Cardiac muscle cell (in vitro differentiated cells and primary cell): ENCODE measurements at places on chromosomes 4 and X.

DNA sequence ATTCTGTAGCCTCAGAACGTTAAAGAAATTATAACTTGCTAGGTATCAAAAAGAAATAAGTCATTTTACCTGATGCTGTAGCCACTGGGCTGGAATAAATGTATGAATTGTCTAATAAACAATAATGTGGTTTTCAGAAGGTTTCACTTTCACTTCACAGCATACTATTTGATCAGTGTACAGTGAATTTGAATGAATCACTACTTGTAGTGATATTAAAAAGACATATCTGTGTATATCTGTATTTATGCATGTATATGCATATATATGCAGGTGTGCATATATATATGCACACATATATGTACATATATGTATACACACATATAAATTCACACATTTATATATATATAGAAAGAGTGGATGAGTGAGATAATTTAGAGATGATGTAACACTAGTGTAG is 440.0 kb upstream of the PCDH10 start:
- DNase-seq = no peak

GRCh38 chr4:122508083-122508482 is 51.6 kb upstream of the IL2 start:
- no peak for DNase-seq

DNA sequence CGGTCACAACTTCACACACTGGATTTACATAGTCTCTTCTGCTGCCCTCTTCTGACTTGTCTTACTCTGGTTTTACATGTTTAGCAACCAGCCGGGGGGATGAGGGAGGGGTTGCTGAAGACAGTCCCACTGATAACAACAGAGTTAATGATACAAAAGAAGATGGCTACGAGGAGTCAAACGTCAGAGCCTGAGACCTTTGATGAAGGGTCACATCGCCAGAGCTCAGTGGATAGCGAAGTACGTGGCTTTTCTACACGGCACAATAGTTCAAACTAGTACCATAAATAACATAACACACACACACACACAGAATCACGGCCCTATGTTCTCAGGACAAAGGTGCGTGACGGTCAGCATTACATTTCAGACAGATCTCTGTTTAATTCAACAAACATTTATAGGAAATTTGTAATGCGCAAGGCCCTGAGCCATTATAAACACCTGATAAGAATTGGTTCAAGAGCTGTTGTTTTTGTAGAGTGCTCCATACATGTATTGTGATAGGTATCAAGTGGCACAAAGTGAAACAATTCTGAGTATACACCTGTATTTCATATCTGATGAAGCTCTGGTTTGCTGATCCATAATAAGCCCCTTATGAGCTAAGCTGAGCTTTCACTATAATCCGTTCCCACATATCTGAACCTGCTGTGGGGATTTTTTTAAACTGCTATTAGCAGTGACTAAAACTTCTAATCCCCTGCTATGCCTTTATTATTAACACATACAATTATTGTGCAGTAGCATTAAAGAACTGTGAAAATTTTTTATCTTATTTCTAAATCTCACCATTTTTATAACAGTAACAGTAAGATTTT is 100.0 kb downstream of the NR3C2 start:
- no peak for DNase-seq

- no peak for DNase-seq
These were observed 46.1 kb downstream of the SLIT2 start for GRCh38 chr4:20297783-20298182.

DNA sequence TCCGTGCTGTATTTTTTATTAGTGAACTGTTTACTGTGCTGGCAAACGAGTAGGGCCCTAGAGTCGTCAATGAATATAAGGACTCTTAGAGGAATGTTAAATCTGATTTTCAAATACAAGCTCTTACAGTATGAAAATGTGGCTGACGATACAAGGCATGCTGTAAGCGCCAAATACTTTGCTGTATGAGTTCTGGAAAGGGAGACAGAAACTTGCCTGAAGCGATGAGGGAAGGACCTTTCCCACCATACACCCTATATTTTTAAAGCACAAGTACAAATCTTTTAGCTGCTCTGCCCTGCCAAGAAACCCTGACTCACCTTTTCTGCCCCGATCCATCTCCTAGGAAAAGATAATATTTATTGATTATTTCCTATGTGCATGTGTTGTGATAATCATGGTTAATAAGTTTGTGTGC is 15.7 kb upstream of the RUFY3 start:
- no peak for DNase-seq

- no peak for DNase-seq
These were observed 614.7 kb upstream of the EPHA5 start for GRCh38 chr4:66284991-66285451.

DNA sequence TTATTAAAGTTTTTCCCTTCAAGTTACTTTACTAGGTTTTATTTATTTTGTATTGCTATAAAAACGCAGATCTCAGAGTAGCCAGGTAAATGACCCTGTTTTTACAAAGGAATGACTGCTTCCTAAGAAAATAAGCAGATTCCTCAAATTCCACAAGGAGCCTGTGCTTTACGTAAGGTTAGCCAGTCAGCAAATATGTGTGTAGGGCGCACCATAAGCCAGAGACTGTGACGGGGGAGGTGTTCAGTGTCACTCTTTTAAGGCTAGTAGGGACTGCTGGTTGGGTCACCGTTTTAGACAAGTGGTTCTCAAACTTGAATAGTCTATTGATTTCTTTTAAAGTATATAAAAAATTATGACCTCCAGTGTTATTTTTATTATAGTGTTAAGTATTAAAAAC is 119.9 kb downstream of the ANK2 start:
- DNase-seq = peak; percentile 26

DNA sequence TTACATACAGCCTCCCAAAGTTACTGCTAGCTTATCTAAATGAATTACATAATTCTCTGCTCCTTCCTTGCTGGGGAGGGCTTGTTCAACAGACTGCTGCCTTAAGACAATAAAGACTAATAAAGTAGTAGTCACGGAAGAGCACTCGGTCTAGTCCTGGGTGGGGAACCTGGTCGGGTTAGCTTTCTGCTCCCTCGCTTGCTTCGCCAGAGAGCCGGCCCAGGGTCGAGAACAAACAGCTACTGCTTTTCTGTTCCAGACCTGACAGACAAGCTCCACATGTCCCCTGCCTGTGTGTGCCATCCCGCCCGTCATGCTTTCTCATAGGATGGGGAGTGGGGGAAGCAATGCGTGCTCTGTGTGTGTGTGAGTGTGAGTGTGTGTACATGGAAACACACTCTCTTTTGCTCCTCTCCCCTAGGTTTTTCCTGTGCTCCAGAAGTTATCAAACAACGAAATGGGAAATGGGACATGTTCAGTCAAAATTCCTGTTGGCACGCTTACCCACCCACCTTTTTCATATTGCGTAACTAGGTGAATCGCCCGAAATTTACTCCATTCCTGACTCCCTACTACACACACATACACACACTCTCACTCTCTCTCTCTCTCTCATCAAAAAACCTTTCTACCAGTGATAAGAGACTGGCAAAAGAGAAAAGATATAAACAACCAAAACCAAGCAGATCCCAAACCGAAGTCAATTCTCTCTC is 1.3 kb downstream of the NPY1R start:
- DNase-seq = no peak

DNA sequence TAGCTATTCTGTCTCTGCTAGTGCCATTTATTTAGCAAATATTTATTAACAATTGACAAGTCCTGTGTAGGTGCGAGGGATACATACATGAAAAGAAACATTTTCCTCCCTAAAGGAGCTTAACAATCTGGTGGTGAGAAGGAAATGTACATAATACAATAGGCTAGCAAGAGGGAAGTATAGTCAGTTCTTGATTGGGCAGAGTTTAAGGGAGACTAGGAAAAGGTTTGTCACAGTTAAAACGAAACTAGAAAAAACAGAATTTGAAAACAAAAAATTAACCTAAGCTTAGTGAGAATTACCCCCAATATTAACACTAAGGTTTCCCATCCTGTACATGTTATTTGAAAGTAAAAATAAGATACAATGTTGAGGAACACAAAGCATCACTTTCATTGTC is 8.6 kb upstream of the MAML3 start:
- no peak for DNase-seq

- DNase-seq = peak; percentile 38
These were observed 5.8 kb upstream of the TET2 start for GRCh38 chr4:105140684-105141490.

DNA sequence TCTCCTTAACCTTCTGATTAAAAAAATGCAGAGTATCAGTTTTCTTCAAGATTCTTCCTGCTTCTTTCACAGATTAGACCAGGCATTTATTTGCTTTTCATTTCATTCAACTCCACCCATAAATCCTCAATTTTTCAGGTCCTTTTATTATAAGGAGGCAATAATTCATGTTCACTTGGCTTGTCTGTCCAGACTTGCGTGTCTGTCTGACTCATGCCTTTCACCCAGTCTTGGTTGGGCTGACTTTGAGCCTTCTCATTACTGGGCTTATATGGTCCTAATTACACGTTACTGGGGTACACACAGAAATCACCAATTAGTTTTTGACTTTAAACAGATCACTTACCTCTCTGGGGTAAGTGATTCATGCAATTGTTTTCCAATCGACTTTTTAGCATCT is 48.8 kb upstream of the GALNT7 start:
- no peak for DNase-seq

GRCh38 chrX:9821572-9821971 is 35.3 kb downstream of the SHROOM2 start:
- DNase-seq = no peak

- DNase-seq = no peak
These were observed 99.2 kb downstream of the GPR174 start for GRCh38 chrX:79243691-79244090.

- DNase-seq = no peak
These were observed 57.8 kb downstream of the ADGRA3 start for GRCh38 chr4:22458098-22458497.

DNA sequence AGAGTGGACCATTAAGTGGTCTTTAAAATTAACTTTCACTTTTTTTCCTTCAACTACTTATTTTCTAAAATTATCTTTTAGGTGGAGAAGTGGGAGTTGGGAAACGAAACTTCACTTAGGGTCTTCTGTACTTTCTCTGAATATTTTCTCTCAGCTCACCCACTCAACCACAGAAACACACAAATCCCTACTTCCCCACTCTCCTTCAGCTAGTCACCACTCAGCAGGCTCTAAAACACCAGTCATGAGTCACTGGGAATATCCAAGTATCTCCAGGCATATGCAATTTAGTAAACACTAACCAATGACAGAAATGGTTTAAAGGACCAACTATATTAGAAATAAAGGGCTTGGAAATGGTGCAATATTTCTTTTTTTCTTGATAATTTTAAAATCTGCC is 153.0 kb upstream of the RPS6KA6 start:
- peak; percentile 3 for DNase-seq

DNA sequence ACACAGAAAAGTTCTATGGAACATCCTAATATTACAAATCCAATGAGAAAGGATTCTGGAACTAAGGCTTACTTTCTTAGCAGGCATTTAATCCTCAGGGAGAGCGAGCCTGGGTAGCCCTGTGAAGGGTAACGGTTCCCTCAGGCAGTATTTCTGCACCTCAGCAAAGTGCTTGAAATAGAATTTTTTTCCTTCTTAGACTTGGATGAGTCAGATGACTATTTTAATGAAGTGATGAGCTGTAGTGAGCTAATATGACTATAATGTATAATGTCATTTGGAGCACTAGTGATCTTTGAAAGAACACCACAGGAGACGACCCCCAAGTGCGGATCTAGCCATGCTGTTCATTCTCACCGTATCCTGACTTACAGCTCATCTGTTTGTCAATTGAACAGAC is 493.0 kb upstream of the FAM241A start:
- DNase-seq = no peak

DNA sequence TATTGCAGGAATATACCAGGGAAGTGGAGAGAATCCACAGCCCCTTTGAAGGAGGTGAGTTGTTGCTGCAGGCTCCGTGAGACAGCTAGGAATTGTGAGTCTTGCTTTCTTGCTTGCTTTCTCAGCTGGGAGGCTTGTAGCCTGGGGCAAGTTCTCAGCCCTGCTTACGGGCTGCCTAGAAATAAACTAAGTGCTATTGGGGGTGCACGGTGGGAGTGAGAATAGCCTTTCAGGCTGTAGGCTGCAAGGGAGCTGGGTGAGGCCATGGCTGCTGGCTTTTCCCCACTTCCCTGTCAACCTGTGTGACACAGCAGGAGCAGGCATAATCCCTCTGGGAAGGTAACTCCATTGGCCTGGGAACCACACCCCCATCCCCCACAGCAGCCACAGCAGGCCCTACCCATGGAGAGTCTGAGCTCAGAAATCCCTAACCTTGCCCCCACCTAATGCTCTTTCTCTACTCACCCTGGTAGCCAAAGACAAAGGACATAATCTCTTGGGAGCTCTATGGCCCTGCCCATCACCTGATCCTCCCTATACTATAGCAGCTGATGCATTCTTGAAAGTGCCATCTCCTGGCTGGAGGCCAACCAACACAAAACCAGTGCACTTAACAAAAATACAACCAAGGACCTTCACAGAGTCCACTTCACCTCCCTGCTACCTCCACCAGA is 113.0 kb downstream of the MMRN1 start:
- no peak for DNase-seq
